ENCODE measurements at places on chromosomes 3 and 15. TPM values are rescaled to one million over a fixed set of nuclear protein-coding genes. Genes with fewer than 3 reads are reported as not detected.

DNA sequence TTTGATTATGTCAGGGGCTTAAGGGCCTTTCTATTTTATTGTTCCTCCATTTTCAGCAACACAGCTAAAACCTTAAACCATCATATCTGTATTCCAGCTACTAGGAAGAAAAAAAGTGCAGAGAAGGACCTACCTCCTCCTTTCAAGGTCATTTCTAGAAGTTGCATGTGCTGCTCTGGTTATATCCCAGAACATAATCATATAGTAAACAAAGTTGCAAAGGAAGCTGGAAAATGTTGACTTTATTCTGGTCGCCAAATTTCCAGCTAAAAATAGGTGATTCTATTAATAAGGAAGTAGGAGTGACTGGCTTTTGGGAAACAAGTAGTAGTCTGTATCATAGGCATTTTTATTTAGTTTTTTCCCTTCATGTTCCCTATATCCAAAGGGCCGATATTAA is 21.3 kb upstream of the B3GALNT1 start:
- DNase-seq = no peak

DNA sequence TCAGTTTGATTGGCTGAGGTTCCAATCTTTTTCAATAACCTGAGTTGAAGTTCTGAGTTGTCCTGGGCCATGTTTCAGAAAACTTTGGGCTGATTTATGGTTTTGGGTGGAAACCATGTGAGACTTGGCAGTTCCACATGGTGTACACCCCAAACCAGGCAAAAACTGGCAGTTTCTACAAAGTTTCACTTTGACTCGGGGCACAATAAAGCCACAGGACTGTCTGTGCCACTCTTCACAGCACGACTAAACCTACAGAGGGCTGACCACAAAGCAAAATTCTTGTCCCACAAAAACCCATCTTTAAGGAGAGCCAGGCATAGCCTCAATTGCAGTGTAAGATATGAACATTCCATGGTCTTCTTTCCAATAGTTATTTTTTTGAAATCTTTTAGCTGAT is 155.0 kb downstream of the DUT start:
- DNase-seq = no peak

Gene GOLGA6L9
- total RNA-seq = 1.0 TPM

- DNase-seq = no peak
Observed at GRCh38 chr15:31159837-31160236, 58.3 kb upstream of the TRPM1 start.

Gene TLR9
- 0.32 TPM for total RNA-seq

GRCh38 chr3:156548041-156548687 is 6.8 kb downstream of the SSR3 start:
- no peak for DNase-seq

Gene SQOR
- total RNA-seq = 18.5 TPM
